ENCODE measurements at places on chromosomes 6 and 20.

DNA sequence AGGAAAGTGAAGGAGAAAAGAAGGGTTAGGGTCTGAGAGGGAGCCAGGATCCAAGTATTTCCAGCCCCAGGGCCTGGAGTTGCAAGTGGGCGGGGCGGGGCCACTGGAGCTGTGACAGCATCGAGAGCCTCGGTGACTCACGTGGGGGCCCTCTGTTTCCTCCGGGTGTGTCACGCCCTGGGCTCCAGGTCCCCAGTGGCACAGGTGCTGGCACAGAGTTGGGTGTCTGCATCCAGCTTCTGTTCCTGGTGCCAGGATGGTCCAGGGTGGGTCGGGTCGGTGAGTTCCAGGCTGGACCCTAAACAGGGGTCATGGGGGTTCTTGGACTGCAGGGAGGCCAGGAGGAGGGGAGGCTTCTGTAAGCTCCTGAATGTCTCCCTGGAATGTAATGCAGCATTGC lies 16.7 kb downstream of the RAET1L start:
- DNase-seq, result peak; percentile 38

DNA sequence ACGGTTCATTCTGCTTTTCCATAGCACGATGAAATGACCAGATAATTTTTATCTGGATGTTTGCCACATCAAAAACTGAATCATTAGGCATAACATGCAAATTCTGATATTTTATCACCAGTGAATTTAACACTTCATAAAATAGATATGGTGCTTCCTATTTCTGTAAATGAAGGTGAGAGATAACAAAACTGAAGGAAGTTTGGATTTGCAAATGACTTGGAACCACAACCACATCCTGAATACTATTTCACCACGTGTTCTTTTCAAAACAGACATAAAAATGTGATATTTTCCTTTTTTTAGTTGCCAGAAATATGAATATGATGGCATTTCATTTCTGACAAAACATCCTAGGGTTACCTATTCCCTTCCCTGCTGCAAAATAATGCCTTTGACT lies 146.1 kb downstream of the EDN1 start:
- no peak for DNase-seq

GRCh38 chr6:138607478-138608433 lies 108.5 kb upstream of the NHSL1 start:
- DNase-seq, result no peak

- no peak for DNase-seq
Observed at GRCh38 chr6:97969065-97969464, 686.0 kb upstream of the MMS22L start.

- DNase-seq, result no peak
Observed at GRCh38 chr6:76381612-76382011, 309.1 kb upstream of the IMPG1 start.

GRCh38 chr6:4914420-4915159 lies 89.2 kb downstream of the RPP40 start:
- DNase-seq, result no peak

All from stimulated activated CD4-positive, alpha-beta T cell treated with anti-CD3 and anti-CD28 coated beads, TNF-alpha, amount 100 ng/mL, for 48 hours (primary cell).